ENCODE measurements at places on chromosomes 6 and 20. TPM values are rescaled to one million over a fixed set of nuclear protein-coding genes. Genes with fewer than 3 reads are reported as not detected.

Gene LGSN
- 0.32 TPM for total RNA-seq

Gene XKR7
- total RNA-seq, result not detected

Gene VGLL2
- total RNA-seq, result not detected

Gene SPATA2
- 3.9 TPM for total RNA-seq

Gene EPHA7
- total RNA-seq, result 0.32 TPM

Gene TMEM74B
- not detected for total RNA-seq

Gene KIAA0408
- total RNA-seq, result 1.3 TPM

All from fibroblast of villous mesenchyme (primary cell).